Nucleus accumbens (tissue), 56 donors: ENCODE measurements at places on chromosomes 5 and 9.
A peak's percentile ranks its signal among the peaks of the same experiment; 100 is the strongest.

GRCh38 chr5:146494656-146495055 is 21.3 kb downstream of the GPR151 start:
- no peak for DNase-seq

- no peak for DNase-seq
Measured at GRCh38 chr9:94639999-94640376, 670 bp upstream of the FBP1 start.

DNA sequence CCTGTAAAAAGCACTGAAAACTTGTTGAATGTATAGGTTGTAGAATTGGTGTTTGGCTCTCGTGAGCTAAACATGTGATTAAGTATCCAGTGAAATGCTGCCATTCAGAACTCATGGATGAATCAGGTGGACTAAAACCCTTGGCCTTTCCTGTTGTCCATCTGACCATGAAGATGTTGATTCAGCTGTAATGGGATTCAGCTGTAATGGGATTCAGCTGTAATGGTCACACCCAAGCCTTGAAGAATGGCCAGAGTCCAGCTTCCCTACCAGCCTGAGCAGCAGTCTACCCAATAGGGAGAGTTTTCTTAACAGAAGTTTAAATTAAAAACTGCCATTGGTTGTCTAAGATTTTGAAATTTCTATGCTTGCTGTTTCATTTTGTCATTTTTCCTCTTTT is 18.1 kb downstream of the MAMDC2 start:
- DNase-seq = no peak

GRCh38 chr5:113719549-113719948 is 206.1 kb downstream of the YTHDC2 start:
- no peak for DNase-seq

DNA sequence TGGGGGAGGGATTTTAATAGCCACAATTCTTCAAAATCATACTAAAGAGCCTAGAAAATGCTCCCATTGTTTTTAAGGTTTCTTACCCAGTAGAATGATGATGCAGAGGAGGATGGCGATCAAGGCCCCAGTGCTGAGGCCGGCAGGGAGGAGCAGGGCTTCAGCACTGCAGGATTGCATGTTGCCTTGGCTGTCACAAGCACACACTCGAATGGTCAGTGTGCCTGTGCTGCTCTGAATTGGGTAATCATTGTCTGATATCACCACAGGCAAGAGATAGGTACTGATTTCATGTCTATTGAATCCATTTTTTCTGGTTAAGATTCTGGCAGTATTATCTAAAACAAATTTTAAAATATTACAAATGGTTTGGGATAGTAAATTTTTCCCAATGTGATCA is 153.3 kb downstream of the CDH10 start:
- no peak for DNase-seq

DNA sequence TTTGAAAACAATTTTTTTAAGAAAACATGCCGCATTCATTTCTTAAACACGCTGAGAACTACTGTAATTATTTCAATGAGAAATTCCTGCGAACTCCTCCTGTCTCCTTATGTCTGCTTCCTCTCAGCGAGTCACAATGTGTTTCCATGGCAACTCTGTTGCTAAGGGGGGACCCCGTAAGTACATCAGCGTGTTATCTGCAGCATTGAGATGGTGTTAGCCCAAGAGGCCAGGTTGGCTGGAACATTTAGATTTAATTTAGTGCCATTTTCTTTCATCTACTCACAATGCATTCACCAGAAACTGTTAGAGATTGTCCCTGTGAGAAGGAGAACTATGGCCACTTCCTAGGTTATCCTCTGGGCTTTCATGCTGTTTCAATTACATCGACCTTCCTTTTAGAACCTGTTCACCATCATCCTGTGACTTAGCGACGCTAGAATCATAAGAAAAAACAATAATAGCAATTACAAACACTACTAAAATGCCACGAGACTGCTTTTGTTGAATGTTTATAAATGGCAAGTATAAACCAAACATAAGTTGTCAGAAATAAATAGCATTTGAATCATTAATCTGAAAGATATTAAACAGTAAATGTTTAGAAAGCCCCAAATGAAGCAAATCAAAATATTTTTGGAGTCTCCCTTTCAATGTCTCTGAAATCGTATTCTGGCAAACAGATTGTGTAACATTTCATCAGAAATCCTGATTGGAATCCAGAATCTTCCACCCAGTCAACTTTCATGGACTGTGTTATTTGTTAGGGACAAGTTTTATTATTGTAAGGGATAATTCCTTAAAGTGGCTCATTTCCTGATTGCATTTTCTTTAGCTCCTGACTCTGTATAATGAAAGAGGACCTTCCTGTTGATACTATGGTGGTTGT is 39.7 kb upstream of the SHC3 start:
- DNase-seq = no peak

DNA sequence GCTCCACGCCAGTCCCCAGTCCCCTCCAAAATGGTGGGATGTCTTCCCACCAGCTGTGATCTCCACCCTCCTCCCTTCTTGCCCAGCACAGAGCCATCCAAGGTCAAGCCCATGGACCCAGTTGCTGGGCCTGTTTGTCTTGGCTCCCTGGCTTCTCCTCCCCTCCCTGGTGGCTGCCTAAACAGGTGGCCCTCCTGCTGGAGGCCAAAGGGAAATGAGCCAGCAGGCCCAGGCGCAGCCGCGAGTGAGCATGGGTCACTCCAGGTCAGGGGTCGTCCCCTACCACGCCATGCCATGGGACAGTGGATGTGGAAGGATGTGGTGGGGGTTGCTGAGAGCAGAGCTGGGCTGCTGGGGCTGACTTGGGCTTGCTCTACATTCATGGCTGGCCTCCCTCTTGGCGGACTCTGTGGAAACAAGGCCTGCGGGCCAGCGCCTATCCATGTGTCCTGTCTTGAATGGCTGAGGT is 33.6 kb downstream of the COL15A1 start:
- DNase-seq = no peak

GRCh38 chr5:95731571-95732554 is 727 bp downstream of the RHOBTB3 start:
- DNase-seq = peak; percentile 45

DNA sequence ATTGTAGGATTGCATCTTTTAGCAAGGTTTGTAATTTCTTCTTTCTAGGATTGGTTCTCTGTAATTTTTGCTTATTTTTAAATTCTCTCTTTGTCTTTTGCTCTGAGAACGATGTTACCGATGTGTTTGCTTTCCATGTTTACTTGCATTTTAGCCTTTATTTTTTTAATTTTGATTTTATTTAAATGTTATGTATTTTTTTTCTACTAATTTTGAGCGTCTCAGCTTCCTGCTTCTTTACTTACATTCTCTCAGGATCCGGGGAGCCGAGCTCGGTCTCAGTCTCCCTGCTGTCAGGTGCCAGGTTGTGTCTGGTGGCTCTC is 20.9 kb downstream of the ANXA2R start:
- no peak for DNase-seq

- no peak for DNase-seq
Measured at GRCh38 chr5:143010351-143010750, 240.2 kb downstream of the ARHGAP26 start.

GRCh38 chr5:34844106-34844505 is 5.1 kb downstream of the TTC23L start:
- DNase-seq = no peak

DNA sequence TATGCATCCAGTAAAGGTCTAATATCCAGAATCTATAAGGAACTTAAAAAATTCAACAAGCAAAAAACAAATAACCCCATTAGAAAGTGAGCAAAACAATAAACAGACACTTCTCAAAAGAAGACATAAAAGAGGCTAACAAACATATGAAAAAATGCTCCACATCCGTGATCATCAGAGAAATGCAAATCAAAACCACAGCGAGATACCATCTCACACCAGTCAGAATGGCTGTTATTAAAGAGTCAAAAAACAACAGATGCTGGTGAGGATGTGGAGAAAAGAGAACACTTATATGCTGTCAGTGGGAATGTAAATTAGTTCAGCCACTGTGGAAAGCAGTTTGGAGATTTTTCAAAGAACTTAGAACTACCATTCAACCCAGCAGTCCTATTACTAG is 86.1 kb downstream of the WWC1 start:
- DNase-seq = no peak

GRCh38 chr5:2430606-2431005 is 320.9 kb downstream of the IRX2 start:
- no peak for DNase-seq

DNA sequence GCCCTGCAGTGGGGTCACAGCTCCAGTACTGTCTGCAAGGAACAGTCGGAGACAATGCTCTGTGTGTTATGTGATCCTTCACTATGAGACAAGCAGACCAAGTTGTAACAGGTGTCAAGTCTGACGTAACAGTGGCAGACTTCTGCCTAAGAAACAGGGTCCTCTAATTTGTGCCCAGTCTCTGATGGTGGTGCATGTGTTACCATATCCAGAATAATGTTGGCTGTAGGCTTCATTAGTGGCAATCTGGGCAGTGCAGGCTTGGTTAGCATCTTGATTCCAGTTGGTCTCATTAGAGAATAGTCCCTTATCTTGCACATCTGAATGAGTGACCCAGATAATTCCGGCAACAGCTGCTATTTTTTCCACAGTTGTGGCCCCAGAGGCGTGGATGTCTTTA is 33.8 kb downstream of the ZNF131 start:
- no peak for DNase-seq

DNA sequence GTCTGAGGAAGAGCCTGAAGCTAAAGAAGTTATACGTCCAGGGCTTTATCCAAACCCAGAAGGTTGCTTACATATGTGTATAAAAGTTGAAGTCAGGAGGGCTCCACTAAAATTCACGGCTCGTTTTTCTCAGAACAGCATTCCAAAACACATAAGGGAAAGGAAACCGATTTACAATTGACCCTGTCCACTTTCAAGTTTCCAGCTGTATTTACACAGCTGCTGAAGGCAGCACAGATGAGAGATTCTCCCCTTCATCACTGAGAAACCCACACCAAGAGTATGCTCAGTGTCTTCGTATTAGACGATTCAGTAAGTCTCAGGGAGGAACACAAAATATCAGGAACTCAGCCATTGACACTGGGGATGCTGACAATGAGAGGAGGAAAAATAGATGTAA is 5.9 kb upstream of the NREP start:
- DNase-seq = no peak

GRCh38 chr9:35341021-35341420 is 148.9 kb upstream of the RUSC2 start:
- DNase-seq = no peak

- no peak for DNase-seq
Measured at GRCh38 chr9:12060067-12060466, 633.1 kb upstream of the TYRP1 start.

DNA sequence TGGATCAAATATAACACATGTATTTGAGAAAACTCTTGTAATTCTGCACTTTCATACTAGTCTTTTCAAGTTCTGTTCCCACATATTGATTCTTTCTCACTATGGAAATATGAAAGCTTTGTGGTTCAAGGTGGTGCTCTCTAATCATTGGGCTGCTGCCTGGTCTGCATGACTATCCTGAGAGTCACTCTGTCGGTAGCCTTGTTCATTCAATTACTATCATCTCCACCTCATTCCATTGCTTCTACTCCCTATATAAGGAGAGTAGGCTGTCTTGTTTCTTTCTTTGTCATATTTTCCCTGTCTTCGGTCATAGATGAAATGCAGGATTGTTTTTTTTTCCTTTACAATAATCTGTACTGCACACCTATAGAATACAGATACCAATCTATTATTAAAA is 341.4 kb upstream of the ACTBL2 start:
- no peak for DNase-seq

GRCh38 chr5:40479939-40480338 is 199.8 kb upstream of the PTGER4 start:
- no peak for DNase-seq

GRCh38 chr5:160360310-160360709 is 10.1 kb downstream of the C1QTNF2 start:
- no peak for DNase-seq

- DNase-seq = no peak
Measured at GRCh38 chr5:147436596-147436995, 73.3 kb downstream of the DPYSL3 start.

- no peak for DNase-seq
Measured at GRCh38 chr9:112226091-112226490, 51.0 kb upstream of the SUSD1 start.

- DNase-seq = no peak
Measured at GRCh38 chr5:95660060-95660459, 13.5 kb downstream of the RFESD start.

DNA sequence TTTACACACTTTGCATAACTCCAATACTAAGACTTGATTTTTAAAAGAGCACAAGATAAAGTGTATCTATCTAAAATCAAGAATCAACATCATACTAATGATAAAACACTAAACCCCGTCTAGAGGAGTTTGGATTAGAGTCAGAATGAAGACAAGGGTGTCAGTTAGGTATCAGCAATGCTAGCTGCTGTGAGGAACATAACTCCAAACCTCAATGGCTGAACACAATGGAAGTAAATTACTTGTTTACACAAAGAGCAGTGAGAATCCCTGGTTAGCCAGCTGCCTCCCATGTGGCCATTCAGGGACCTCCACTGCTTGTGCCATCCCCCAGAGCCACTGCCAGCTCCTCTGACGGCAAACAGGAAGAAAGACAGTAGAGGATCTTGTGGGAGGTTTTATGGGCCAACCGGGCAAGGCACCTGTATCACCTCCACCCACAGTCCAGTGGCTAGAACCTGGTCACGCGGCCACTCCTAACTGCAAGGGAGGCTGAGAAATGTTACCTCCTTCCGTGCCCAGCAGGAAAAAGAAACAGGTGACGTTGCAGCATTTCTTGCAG is 24.0 kb upstream of the GRHPR start:
- DNase-seq = no peak

DNA sequence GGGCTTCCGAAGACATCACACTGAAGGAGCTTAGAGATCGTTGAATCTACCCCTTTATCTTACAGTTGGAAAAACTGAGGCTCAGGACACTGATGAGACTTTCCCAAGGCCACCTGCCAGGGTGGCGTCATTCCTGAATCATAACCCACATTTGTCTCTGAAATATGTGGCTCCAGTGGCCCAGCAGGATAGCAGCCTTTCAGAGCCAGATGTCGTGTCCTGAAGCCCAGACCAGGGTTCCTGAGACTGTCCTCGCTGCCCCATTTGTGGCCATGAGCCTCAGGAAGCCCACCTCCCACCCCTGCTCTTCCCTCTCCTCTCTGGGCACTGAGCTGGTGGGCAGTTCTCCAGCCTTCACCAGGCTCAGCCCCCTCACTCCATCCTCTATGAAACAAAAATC is 2.4 kb downstream of the HMCN2 start:
- DNase-seq = no peak

DNA sequence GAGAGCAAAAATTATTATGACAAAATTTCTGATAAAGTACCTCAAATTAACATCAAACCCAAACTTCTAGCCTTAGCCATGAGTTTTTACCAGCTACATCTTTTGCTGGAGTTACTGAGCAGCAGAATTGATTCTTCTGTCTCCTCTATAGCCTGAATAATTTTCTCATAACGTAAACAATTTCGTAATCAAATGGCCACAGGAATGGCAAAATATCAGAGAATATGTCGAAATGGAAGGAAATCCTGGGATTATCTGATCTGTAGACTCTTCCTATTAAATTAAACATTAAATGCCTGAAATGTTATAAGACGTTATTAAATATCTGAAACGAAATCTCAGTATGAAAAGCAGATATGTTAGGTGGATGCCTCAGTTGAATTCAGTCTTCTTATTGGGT is 41.1 kb downstream of the LURAP1L start:
- no peak for DNase-seq

- no peak for DNase-seq
Measured at GRCh38 chr9:137760426-137760825, 117.2 kb upstream of the CACNA1B start.

- no peak for DNase-seq
Measured at GRCh38 chr5:55991768-55992486, 2.8 kb downstream of the IL6ST start.
